ENCODE measurements at places on chromosomes 11 and 22. TPM values are rescaled to one million over a fixed set of nuclear protein-coding genes. Genes with fewer than 3 reads are reported as not detected.

DNA sequence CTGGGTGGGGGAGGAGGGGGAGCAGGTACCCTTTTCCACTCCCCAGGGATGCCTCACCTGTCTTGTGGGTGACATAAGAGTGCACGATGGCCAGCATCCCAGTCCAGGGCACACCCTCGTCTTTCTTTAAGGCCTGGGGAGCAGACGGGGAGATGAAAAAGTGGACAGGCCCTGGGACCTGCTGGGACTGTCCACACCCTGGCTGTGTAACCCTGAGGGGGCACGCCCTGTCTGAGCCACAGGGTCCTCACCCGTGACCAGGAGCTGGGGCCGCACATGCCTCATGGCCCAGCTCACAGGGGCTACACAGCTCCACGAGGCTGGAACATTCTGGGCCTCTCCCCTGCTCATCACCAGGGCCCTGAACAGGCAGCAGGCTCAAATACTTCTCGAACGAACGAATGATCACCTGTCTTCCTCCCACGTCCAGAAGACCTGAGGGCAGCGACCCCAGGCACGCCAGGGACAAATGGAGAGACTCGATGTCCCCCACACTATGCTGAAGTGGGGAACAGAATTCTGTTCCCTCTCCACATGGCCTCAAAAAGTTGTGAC is 123.9 kb downstream of the PHF21B start:
- no peaks in the 10 kb centered on the region for H3K36me3 ChIP-seq
- H3K4me1 ChIP-seq, result no peaks in the 10 kb centered on the region
- H3K27ac ChIP-seq, result no peak overlapping the region
- no peak overlapping the region for H3K4me3 ChIP-seq
- DNase-seq, result no peak
- no peaks in the 10 kb centered on the region for H3K27me3 ChIP-seq

DNA sequence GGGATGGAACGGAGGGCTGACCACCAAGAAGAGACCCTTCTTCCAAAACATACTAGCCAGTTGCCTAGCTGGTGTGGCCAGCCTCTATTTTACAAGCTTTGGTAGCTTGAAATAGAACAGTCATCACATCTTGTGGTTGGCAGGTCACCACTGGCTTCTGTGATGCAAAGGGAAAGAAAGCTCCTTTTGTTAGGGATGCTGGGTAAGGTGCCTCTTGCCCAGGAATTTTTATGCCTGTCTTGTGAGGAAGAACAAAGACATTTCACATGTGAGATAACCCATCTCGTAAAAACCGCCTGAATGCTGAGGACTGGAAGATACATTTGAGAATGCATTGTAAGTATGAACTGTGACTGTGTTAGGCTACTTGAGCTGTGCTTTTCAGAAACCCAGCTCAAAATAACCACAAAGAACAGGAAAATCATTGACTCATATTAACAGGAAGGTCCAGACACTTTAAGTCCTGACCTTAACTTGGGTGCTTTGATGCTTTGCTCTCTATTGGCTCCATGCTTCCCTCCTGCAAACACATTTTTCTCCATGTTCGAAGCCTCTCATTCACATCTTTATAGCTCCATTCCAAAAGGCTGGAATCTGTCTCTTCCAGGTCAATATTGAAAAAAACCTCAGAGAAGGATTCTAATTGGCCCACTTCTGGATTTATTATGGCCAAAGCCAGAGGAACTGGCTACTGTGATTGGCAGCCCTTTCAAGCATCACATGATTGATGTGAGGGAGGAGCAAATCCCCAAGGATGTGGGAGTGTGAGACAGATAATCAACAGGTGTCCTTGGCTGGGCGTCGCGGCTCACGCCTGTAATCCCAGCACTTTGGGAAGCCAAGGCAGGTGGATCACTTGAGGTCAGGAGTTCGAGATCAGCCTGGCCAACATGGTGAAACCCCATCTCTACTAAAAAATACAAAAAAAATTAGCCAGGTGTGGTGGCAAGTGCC is 53.9 kb downstream of the MICAL2 start:
- no peak overlapping the region for H3K27ac ChIP-seq
- no peaks in the 10 kb centered on the region for H3K27me3 ChIP-seq
- H3K4me1 ChIP-seq, result peaks cover 31% of the 10 kb centered on the region
- DNase-seq, result no peak
- H3K4me3 ChIP-seq, result no peak overlapping the region
- peaks cover 10% of the 10 kb centered on the region for H3K36me3 ChIP-seq

DNA sequence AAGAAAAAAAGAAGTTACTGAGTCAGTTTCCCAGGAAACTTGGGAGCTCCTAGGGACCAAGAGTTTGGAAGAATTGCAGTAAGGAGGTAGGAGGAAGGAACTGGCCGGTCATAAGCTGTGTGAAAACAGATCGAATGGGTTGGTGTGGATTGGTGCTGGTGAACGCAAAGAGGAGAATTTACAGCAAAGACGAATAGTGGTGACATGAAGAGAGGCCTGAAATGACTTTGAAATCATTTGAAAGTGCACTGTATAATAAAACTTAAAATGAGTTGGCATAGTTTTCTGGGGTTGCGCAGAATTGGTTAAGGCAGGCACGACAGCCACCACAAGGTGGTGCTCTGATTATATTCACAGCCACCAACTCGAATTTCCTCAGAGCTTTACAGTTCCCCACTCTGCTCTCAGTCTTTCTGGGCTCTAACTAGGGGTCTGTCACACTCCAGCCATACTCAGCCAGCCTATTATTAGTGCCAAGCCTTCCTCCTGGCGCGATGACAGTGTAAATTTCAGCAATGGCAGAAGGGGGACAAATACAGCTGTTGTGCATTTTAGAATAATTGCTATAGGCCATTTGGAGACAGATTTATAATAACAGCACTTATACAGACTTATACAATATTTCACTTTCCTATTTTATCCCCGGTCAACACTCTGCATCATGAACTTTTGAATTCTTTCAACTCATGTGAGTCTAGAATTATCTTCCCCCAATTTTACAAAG is 8.3 kb upstream of the HTR3B start:
- no peaks in the 10 kb centered on the region for H3K27me3 ChIP-seq
- H3K4me3 ChIP-seq, result no peak overlapping the region
- H3K36me3 ChIP-seq, result no peaks in the 10 kb centered on the region
- DNase-seq, result no peak
- no peak overlapping the region for H3K27ac ChIP-seq

DNA sequence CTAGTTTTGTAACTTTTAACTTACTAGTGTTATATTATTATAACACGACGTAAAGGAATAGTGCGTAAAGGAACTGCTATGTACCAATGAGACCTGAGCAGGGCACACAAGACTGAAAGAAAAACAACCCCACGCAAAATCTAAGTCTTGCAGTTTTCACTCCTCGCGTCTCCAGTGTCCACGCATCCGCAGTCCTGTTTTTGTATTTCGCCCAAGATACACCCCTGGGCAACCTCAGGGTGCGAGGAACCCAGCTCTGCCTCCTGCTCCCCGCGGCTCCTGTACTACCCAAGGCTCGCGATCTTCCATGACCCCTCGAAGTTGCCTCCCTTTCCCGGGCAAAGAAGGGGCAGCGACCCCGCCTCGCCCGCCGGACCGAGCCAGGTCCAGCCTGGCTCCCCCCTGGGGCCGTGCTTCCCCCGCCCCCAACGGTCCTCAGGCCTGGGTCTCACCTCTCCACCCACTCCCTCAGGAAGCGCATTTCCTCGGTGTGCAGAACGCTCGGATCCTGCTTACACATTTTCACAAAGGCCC is 393 bp downstream of the ST13 start:
- no peaks in the 10 kb centered on the region for H3K27me3 ChIP-seq

DNA sequence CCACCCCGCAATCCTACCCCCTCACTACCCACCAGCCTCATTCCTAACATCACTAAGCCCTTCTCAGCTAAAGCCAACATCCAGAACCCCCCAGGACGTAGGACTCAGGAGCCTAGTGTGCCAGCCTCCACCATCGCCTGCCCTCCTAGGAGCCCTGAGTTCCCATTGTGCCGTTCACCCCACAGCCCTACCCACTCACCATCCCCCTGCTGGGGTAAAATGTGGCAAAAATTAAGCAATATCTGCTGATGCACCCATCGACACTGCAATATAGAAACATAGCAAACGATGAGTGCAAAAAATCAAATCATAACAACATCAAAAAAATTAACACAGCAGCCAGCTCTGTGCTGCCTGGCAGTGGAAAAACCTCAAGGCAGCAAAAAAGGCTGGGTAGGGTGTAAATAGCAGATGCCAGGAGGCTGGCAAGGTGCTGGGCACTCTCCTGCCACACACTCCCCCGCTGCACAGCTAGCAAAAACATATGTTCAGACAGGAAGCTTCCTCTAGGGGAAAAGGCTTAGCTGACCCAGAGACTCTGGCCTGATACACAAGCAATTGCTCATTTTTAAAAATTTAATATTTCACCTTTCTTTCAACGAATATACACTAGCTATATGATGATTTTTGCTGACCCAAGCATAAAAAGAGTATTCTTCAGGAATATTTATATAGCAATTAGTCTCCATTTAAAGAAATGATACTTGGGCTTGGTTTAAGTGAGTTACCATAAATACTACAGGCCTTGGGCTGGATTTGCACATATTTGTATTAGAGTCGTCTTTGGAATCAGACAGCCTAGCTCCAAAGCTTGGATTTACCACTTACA is 33.8 kb downstream of the PRDM10 start:
- H3K4me1 ChIP-seq, result peaks cover 5% of the 10 kb centered on the region
- no peaks in the 10 kb centered on the region for H3K36me3 ChIP-seq
- H3K27ac ChIP-seq, result no peak overlapping the region
- no peak for DNase-seq
- H3K27me3 ChIP-seq, result no peaks in the 10 kb centered on the region
- no peak overlapping the region for H3K4me3 ChIP-seq

DNA sequence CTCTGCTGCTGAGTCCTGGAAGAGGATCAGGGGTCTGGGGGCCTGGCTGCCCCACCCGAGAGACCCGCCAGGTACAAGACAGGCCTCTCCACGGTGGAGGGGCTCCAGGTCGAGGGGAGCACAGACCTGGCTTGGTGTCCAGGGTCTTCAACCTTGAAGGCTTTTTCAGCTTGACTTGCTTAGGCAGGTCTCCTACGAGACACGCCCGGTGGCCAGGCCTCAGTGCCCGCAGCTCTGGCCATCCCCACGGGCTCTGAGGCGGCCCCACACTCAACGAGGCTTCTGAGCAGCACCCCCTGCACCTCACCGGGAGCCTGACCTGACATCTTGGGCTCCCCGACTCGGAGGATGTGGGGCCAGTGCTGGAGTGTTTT is 6.6 kb upstream of the PLXNB2 start:
- no peaks in the 10 kb centered on the region for H3K27me3 ChIP-seq
- H3K4me3 ChIP-seq, result peak overlapping the region; percentile 88
- DNase-seq, result no peak
- no peaks in the 10 kb centered on the region for H3K36me3 ChIP-seq

GRCh38 chr11:72599325-72600117 is 74.7 kb downstream of the PDE2A start:
- DNase-seq, result no peak
- H3K27me3 ChIP-seq, result peaks cover 12% of the 10 kb centered on the region
- no peak overlapping the region for H3K4me3 ChIP-seq
- H3K27ac ChIP-seq, result no peak overlapping the region
- H3K36me3 ChIP-seq, result no peaks in the 10 kb centered on the region

GRCh38 chr11:78572394-78572793 is 2.3 kb downstream of the NARS2 start:
- H3K27ac ChIP-seq, result no peak overlapping the region
- H3K27me3 ChIP-seq, result no peaks in the 10 kb centered on the region
- H3K4me1 ChIP-seq, result peaks cover 27% of the 10 kb centered on the region
- peaks cover 9% of the 10 kb centered on the region for H3K36me3 ChIP-seq
- H3K4me3 ChIP-seq, result no peak overlapping the region

- no peak overlapping the region for H3K27ac ChIP-seq
- H3K36me3 ChIP-seq, result peaks cover 50% of the 10 kb centered on the region
- no peak overlapping the region for H3K4me3 ChIP-seq
- H3K4me1 ChIP-seq, result no peaks in the 10 kb centered on the region
Observed at GRCh38 chr11:117396970-117397369, 69.3 kb downstream of the CEP164 start.

DNA sequence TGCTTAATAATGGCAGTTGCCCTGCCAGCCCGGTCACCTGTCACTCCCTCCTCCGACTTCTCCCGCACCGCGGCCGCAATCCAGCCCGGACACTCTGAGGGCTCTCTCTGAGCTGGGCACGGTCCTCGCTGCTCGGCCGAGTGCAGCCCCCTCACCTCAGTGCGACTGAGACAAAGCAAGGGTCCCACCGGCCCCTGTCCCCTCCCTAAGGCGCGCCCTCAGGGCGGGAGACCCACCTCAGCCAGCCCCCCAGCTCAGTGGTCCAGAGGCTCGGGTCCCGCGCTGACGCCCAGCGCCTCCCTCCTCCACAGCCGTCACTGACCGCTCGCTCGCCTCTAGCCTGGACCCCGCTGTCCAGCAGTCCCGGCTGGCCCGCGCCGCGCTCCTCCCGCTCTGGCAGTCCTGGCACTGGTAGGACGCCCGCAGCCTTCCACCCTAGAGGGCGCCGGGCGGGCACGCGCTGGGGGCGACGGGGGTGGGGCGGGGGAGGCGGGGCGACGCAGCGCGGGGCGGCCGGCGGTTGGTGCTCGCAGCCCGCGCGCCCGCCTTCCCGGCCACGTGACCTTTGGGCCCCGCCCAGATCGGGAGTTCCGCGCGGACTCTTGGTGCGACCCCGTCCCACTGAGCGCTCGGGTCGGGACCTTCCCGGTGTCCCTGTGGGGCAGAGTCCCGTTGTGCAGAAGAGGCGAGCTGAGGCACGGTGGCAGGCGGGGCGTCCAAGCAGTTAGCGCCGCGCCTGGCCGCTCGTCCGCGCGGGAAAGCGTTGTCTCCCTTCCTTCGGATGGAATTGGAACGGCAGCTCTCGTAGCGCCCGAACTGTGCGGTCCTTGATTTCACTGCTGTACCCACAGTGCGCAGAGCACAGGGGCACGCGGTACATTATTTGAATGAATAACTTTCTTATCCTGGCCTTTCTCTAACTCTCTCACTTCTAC is 7.8 kb upstream of the L3MBTL2 start:
- no peaks in the 10 kb centered on the region for H3K36me3 ChIP-seq
- DNase-seq, result peak; percentile 88
- H3K27me3 ChIP-seq, result peaks cover 22% of the 10 kb centered on the region
- H3K4me3 ChIP-seq, result peak overlapping the region; percentile 86

DNA sequence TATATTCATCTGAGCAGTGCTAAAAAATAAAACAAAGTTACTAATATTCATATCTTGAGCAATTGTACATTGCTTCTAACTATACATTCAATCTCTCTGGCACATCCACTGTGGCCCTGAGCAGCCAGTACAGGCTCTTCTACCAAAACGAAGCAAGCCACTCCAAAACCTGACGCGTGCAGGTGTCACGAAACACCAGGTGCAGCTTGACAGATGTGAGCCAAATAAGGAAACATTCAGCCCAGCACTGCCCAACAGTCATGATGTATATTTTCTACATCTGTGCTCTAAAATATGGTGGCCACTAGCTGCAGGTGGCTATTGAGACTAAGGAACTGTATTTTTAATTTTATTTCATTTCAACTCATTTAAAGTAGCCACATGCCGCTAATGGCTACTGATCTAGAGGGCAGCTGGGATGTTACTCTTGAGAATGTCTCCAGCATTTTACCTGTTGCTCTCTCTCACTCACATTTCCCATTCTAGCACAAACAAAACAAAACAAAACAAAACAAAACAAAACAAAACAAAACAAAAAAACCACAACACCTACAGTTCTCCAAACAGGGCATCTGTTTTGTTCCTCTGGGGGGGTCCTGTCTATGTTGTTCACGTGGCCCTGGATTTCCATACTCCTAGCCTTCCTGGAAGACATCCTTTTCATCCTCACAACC is 77.7 kb downstream of the LARGE1 start:
- H3K4me3 ChIP-seq, result no peak overlapping the region
- no peak overlapping the region for H3K27ac ChIP-seq
- H3K4me1 ChIP-seq, result no peaks in the 10 kb centered on the region
- no peaks in the 10 kb centered on the region for H3K27me3 ChIP-seq
- no peaks in the 10 kb centered on the region for H3K36me3 ChIP-seq
- no peak for DNase-seq

IGLL1 gene
- not detected for total RNA-seq

MAPK8IP1 gene
- total RNA-seq, result 0.86 TPM

OR6T1 gene
- total RNA-seq, result not detected

GPR83 gene
- 0.17 TPM for total RNA-seq

FBXO3 gene
- 29.4 TPM for total RNA-seq

Data from activated naive CD8-positive, alpha-beta T cell treated with anti-CD3 and anti-CD28 coated beads, Interleukin-2, amount 10 ng/mL, durations not matched to agents 7 days and 5 days (primary cell).